H54 (cell line): ENCODE measurements at places on chromosomes 16 and 17.
A peak's percentile ranks its signal among the peaks of the same experiment; 100 is the strongest.

- DNase-seq: peak; percentile 43
Observed at GRCh38 chr17:72191921-72192799, 71.3 kb downstream of the SOX9 start.

- no peak for DNase-seq
Observed at GRCh38 chr17:57517273-57517631, 227.8 kb downstream of the CCDC182 start.

GRCh38 chr16:70612931-70613330 is 33.4 kb upstream of the IL34 start:
- DNase-seq: no peak

- no peak for DNase-seq
Observed at GRCh38 chr16:84502075-84502474, 2.4 kb downstream of the MEAK7 start.

- no peak for DNase-seq
Observed at GRCh38 chr17:61064087-61064951, 335.3 kb upstream of the TBX2 start.

DNA sequence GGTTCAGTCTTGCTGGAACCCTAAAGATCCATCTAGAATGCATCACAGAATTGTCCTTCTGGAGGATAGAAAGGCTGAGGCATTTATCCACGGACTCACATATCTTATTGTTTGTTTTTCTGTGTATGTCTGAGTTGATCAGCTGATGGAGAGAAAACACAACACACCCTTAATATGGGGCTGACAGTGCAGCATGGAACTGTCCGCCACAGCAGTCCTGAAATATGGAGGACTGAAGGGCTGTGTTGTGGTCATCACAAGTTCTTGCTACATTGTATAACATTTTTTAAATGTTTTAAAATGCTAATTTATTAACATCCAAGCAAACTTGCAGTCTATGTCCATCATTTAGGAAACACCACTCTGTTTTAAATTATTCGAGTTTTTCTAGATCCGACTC is 448.9 kb upstream of the ERCC4 start:
- DNase-seq: no peak

DNA sequence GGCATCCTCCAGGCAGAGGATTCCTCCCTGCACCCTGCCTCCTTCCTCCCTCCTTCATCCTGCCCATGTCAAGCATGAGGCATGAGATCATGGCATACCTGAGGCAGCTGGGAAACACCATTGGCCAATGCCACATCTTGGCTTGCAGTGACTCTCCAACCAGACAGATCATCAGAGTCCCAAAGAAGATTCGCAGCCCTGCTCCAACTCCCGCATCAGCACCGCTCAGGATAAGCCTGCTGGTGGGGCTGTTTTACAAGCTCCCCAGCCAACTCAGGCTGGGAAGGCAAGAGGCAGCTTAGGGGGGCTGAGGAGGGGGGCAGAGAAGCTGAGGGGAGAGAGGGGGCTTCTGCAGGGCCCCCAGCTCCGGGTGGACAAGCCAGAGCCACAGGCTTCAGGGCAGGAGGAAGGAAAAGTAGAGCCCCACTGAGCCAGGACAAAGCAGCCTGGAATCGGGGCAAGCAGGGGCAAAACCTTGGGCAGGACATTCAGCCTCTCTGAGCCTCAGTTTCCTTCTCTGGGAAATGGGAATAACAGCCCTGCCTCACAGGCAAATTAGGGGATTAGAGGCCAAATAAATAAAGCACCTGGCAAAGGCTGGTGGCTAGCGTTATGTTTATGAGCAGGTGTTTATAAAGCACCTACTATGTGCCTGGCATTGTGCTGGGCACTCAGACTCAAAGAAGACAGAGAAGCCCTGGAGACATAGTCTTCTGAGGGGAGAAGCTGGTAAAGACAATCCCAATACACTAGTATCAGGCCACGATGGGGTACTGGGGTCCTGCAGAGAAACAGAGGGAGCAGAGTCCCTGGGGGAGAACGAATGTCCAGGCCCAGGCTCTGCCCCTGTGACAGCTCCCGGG is 88.1 kb downstream of the GOSR1 start:
- DNase-seq: no peak

DNA sequence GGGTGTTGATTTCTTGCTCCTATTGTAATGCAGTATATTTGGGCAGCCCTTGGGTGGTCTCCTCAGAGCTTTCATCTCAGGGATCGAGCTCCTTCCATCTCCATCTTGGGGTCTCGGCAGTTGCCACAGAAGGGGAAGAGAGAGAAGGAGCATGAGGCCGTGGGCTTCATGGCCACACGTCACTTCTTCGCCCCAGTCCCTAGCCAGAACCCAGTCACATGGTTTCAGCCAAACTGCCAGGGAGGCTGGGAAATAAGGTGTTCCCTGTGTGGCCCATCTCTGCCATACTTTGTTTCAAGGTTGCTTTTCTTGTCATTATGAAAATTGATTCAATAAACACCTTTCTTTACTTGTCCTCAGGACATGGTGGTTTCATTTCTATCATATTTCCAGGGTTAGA is 68.4 kb upstream of the NKD1 start:
- no peak for DNase-seq

GRCh38 chr17:32458371-32458770 is 14.1 kb downstream of the PSMD11 start:
- DNase-seq: no peak
